SK-N-SH (cell line): ENCODE measurements at places on chromosomes 1 and 21.
A peak's percentile ranks its signal among the peaks of the same experiment; 100 is the strongest.

DNA sequence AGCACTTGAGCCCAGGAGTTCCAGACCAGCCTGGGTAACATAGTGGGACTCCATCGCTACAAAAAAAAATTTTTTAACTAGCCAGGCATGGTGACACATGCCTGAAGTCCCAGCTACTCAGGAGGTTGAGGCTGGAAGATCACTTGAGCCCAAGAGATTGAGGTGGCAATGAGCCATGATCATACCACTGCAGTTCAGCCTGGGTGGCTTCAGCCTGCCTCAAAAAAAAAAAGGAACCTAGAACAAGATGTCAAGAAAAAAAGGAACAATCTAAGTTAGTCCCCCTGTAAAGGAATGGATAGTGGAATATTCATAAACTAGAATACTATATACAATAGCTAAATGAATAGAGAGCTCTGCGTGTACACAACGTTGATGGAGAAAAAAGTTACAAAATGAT lies 14.4 kb downstream of the NSL1 start:
- no peak for DNase-seq

GRCh38 chr1:223770621-223771315 lies 58.4 kb downstream of the CAPN2 start:
- DNase-seq: no peak

DNA sequence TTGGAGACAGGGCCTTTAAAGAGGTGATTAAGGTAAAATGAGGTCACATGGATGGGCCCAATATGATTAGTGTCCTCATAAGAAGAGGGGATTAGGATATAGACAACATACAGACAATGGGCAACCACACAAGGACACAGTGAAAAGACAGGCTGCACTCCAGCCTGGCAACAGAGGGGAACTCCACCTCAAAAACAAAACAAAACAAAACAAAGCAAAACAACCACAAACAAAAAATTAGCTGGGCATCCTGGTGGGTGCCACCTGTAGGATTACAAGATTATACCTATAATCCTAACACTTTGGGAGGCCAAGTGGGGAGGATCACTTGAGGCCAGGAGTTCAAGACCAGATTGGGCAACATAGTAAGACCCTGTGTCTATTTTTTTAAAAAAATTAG lies 4.8 kb upstream of the MDM4 start:
- no peak for DNase-seq

- no peak for DNase-seq
Observed at GRCh38 chr1:83827741-83828140, 171.2 kb downstream of the TTLL7 start.

DNA sequence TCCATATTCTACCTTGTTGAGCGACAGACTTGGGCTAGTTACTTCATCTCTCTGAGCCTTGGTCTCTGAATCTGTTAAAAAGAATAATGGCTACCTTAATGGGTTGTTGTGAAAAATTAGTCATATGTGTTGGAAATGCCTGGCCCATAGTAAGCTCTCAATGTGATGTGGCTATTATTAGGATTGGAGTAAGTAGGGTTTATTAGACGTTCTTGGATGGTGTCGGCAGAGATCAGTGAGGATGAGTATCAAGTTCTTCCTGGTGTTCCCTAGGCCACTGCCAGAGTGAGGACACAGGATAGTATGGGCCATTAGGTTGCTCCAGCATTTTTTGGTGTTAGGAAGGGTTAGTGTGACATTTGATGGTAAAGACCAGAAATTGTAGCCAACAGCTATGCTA lies 121.1 kb upstream of the DUSP10 start:
- DNase-seq: no peak

DNA sequence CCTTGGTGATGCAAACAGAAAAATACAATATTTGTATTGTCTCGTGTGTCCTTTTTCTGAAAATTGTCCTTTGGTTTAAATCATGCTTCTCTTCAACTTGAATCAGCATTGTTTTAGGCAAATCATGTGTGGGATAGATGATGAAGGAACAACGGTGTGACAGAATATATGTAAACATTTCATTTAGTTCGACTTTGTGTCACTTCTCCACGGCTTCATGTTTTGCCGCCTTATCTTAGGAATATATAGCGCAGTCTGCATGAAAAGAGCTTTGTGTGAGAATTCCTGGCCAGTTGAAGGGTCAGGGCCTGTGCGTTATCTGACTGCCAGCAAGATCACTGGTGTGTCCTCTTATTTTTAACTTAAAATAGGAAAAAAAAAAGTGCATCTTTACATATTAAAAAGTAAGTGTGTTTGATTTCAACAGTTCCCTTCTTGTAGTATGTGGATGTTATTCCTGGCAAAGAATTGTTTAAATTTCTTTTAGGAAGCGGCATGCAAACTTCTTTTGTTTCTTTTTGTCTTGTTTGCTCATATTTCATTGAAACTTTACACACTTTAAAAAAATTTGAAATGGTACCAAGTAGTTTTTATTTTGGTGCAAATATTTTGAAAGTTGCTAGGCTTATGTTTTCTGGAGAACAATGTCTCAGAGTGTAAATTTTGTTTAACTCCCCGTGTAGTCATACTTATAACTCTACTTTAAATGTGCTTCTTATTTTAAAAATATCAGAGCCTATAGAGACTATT lies 465.2 kb downstream of the USP25 start:
- DNase-seq: no peak

GRCh38 chr1:150010393-150011115 lies at the start of gene OTUD7B:
OTUD7B (minus strand) TSS chr1:150010726; CDS start chr1:149977510, 33,216 bp downstream.
- peak; percentile 94 for DNase-seq

GRCh38 chr1:48750109-48750508 lies 26.6 kb downstream of the BEND5 start:
- no peak for DNase-seq

- no peak for DNase-seq
Observed at GRCh38 chr1:1038694-1039093, 18.8 kb downstream of the AGRN start.

DNA sequence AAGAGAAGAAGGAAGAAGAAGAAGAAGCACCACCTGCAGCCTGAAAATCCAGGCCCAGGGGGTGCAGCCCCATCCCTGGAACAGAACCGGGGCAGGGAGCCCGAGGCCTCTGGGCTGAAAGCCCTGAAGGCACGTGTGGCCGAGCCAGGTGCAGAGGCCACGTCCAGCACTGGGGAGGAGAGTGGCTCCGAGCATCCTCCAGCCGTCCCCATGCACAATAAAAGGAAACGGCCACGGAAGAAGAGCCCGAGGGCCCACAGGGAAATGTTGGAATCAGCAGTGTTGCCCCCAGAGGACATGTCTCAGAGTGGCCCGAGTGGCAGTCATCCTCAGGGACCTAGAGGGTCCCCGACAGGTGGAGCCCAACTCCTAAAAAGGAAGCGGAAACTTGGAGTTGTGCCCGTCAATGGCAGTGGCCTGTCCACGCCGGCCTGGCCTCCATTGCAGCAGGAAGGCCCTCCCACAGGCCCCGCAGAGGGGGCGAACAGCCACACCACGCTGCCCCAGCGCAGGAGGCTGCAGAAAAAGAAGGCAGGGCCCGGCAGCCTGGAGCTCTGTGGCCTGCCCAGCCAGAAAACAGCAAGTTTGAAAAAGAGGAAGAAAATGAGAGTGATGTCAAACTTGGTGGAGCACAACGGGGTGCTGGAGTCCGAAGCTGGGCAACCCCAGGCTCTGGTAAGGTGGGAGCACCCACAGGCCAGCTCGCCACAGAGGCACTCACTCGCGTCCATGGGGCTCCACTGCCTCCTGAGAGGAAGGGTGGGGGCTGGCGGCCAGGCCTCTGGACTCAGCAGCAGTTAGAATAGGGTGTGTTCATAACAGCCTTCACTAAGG lies 28.4 kb downstream of the RRP1B start:
- DNase-seq: no peak

- DNase-seq: peak; percentile 4
Observed at GRCh38 chr1:156832434-156832833, 15.8 kb upstream of the SH2D2A start.

DNA sequence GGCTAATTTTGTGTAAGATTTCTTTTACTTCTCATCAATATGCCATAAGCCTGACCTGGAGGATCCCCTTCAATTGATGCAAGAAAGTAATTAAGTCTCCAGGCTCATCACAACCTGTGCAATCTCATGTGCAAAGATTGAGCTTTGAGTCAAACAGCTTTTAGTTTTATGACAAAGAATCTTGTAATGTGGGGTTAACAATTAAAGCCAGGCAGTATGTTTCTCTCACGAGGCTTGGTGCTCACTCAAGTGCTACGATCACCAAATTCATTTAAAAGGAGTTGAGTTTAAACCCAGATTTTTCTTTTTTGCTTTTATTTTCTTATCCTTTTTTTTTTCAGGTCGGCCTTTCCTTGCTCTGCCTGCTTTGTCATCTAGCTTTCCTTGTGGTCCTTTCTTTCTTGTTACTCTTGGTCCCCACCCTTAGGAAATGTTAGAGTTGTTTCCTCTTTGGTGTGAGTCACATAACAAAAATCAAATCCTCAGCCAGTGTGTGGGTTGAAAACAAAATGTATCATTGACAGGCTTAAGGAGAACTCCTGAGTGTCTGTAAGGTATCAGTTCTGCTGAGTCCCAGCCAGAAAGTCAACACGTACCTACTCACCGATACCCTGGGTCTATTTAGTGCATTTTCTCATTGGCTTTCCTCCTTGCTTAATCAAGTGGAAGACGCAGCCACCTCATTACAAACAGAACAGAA lies 1037.2 kb downstream of the ADGRL2 start:
- DNase-seq: no peak

DNA sequence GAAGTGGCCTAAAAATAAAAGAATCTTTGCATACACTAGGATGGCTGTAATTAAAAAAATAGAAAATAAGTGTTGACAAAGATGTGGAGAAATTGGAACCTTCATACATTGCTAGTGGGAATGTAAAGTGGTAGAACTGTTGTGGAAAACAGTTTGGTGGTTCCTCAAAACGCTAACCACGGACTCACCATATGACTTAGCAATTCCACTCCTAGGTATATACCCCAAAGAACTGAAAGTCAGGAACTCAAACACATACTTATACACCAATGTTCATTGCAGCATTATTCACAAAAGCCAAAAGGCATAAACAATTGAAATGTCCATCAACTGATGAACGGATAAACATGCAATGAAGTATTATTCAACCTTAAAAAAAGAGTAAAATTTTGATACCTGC lies 10.8 kb upstream of the HMGCL start:
- no peak for DNase-seq

GRCh38 chr1:193388165-193388564 lies 201.8 kb upstream of the B3GALT2 start:
- DNase-seq: no peak
